ENCODE measurements at places on chromosomes 2 and 18.

- no peak for DNase-seq
Observed at GRCh38 chr2:23745068-23745725, 181.7 kb downstream of the ATAD2B start.

GRCh38 chr18:79687806-79688205 lies 8.2 kb downstream of the CTDP1 start:
- peak; percentile 68 for DNase-seq

DNA sequence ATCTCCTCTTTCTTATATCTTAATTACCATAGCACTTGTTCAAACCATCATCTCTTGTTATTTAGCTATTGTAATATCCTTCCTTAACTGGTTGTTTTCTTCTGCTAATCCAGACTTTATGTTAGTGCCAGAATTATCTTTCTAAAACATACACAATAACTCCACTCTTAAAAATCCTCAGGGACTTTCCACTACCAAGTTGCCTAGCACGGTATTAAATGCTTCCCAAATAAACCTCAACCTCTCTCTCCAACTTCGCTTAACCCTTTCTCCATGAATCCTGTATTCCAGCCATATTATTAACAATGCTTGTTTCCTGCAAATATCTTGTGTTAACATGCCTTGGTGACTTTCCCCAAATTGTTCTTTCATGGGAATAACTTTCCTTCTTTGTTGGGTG lies 84.5 kb downstream of the FAM228A start:
- DNase-seq, result no peak

DNA sequence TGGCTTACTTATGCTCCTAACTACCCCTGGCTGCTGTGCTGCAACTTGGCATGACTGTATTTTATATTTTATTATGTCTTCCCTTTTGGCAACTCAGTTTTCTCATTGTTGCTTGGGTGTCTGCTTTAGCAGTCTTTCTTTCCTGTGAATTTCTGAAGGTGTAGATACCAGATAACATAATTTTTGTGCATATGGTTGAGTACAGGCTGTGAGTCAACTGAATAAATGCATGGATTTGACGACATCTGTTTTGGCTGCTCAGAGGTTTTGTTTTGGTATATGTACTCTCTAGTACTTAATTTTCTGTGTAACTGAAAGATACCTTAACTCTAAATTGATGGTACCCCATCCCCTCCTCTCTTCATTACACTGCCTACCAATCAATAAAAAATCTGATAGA lies 303.1 kb downstream of the PTPRM start:
- no peak for DNase-seq

GRCh38 chr18:48878471-48878870 lies 72.3 kb downstream of the SMAD7 start:
- DNase-seq, result no peak

GRCh38 chr2:88198308-88198707 lies 28.2 kb downstream of the THNSL2 start:
- no peak for DNase-seq

DNA sequence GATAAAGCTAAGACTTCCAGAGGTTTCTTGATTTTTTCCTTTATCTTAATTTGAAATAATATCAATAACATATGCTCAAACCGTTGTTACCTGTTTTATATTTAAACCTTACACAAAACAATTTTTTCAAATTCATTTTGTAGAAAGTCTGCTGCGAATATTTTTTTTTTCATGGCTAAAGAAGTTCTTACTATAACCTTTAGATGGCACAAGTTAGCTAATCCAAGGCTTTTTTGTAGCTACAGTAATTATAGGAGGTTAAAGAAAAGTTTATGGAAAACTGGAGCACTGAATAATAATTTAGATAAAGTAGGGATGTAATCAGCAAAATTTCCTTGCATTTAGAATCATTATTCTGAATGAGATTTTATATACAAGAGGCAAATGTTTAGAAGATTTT lies 78.0 kb upstream of the PNPT1 start:
- peak; percentile 35 for DNase-seq

DNA sequence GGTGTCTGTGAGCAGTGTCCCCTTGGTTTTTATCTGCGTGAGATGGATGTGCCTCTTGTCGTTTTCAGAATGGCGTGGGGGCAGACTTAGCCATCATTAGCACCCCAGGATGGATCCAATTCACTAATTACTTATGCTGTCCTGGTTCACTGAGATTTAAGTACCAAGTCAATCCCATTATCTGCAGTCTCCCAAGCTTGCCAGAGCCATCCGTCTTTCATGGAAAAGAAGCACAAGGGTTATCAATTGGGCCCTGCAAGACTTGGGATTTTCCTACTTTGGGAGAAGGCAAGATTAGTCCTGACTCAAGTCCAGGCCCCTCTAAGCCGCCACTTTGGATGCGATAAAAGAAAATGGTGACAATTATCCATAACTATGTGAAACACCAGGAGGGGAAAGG lies 404.0 kb downstream of the TMEM182 start:
- no peak for DNase-seq

DNA sequence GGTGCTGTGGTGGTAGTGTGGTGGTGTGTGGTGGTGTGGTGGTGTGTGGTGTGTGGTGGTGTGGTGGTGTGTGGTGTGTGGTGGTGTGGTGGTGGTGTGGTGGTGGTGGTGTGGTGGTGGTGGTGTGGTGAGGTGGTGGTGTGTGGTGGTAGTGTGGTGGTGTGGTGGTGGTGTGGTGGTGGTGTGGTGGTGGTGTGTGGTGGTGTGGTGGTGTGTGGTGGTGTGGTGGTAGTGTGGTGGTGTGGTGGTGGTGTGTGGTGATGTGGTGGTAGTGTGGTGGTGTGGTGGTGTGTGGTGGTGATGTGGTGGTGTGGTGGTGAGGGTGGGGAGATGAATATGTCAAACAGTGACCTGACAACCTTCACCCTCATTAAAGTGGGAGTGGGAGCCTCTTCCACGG lies 55.6 kb upstream of the DLGAP1 start:
- no peak for DNase-seq

DNA sequence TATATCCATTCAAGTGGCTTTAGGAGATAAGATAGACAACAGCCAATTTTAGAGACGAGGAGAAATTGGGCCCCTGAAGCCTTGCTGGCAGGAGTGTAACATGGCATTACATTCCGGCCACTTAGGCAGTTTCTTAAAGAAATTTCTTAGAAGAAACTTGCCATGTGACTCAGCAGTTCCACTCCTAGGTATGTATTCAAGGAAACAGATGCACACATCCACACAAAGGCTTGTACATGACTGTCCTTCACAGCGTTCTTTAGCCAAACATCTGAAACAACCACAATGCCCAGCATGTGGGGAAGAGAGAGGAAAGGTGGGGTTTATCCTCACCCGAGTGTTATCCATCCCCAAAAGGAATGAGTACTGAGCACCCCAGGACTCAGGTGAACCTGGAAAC lies 107.1 kb downstream of the NFATC1 start:
- no peak for DNase-seq

DNA sequence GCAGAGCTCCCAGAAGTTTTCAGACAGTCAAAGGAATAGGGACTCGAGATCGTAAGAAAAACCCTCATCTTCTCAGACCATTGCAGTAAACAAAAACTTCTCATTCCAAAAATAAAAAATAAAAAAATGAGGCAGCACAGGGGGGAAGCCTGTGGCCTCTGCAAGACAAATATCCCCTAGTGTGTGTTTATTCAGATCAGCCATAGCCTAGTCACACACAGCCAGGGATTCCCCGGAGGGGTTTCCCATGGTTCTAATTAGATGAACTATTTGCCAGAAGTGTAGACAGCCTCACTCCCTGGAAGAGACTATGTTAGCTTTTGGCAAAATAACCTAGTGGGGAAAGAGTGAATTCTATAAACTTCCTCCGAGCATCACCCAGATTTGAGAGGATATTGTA lies 122.9 kb upstream of the KLF7 start:
- no peak for DNase-seq

- no peak for DNase-seq
Observed at GRCh38 chr2:109591206-109591605, 22.6 kb downstream of the SEPTIN10 start.

DNA sequence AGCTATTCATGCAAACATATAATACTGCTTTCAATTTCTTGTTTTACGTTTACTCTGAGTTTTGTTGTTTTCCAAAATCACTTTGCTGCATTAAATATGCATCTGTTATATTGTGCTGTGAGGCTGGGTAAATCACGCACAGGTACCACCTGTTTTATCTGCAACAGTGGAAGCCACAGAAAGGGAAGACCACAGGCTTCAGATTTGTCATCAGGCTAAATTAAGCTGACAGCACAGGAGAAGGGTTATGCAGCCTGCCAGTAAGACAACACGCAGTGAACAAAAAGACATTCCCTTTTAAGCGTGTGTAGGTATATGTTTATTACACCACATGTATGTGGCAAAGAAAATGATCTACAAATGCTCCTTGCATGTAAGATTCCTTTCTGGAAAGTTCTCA lies 38.2 kb downstream of the ZNF516 start:
- no peak for DNase-seq

DNA sequence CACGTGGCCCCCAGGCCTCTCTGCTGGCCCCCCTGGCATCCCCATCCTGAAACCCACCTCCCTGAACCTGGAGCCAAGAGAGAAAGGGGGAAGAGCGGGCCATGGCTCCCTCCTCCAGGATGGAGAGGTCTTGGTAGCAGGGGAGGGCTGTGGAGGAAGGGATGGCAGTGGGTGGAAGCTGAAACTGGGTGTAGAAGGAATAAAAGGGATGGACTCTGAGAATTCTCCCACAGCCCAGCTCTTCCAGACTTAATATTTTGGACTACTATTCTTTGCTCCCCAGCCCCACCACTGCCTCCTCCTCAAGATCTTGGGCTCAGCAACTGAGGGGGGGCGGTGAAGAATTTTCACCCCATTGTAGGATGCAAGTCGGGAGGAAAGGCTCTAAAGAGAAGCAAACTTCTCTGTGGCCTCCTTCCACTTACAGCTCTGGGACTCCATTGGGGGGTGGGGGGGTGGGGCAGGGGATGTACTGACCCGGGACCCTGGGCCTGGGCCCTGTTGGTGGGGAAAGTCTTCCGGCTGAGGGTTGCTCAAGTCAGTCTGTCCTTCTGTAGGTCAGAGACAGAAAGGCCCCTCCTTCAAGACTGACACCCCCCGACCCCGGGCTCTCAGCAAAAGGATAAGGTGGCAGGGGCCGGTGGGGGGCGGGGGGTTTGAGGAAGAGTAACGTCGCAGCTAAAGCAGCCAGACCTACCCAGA lies 501 bp downstream of the TNS1 start:
- DNase-seq, result no peak

GRCh38 chr18:51138936-51139335 lies 58.5 kb downstream of the MEX3C start:
- DNase-seq, result no peak

GRCh38 chr18:46034230-46034629 lies 37.8 kb downstream of the PSTPIP2 start:
- DNase-seq, result peak; percentile 22

- DNase-seq, result no peak
Observed at GRCh38 chr2:65386989-65387388, 45.4 kb downstream of the SPRED2 start.

GRCh38 chr2:236865052-236865451 lies 220.6 kb upstream of the COPS8 start:
- no peak for DNase-seq

DNA sequence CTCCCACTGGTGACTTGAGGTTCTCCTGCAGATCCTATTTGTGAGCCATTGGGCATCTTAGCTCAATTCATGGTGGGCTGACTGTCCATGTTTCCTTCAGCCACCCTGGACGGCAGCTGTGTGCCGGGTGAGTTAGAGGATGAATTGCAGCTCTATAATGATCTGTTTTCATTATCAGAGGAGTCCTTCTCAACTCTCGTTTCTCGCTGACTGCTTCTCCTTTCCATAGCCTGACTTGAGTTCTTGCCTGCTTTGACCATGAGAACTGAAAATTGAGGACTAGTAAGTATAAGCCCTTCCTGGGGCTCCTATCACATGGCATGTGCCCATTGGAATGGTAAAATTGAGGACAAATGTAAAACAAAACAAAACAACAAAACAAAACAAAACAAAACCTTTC lies 121.8 kb downstream of the CDC42EP3 start:
- no peak for DNase-seq

- DNase-seq, result no peak
Observed at GRCh38 chr18:65468881-65469280, 281.9 kb upstream of the CDH7 start.

DNA sequence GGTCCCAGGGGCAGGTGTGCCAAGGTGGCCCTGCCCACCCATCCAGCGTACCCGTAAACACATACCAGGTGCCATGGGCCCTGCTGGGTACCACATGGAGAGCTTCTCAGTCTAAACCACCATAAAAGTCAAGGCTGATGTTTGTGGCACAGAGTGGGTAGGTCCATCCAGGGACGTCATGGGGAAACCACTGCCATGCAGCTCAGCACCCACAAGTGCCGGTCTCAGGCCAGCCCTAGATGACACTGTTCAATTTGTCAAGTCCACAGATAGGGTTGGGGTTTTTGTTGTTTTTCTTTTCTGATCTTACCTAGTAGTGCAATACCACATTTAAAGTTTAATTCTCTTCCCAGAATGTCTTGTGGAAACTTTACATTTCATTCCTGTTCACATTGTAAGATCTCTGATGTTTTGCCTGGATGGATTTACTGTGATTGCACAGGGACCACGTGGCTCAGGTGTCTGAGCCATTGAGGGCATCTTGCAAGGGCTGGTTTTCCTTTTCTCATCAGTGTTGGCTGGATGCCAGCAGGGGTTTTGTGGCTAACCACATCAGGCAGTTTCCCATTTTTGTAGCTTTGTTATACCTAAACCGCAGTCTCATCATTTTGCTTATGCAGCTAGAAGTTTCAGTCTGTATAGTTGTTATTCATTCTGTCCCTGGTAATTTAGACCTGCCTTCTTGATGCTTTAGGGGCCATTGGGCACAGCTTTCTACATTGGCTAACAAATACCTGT lies 64.7 kb downstream of the STK25 start:
- DNase-seq, result peak; percentile 90

- DNase-seq, result no peak
Observed at GRCh38 chr2:235937087-235937486, 231.1 kb downstream of the GBX2 start.

GRCh38 chr2:26442707-26443106 lies 35.2 kb downstream of the OTOF start:
- no peak for DNase-seq

- peak; percentile 67 for DNase-seq
Observed at GRCh38 chr18:31555971-31556747, 35.5 kb upstream of the TTR start.

- no peak for DNase-seq
Observed at GRCh38 chr2:124039032-124039431, 13.9 kb downstream of the CNTNAP5 start.

DNA sequence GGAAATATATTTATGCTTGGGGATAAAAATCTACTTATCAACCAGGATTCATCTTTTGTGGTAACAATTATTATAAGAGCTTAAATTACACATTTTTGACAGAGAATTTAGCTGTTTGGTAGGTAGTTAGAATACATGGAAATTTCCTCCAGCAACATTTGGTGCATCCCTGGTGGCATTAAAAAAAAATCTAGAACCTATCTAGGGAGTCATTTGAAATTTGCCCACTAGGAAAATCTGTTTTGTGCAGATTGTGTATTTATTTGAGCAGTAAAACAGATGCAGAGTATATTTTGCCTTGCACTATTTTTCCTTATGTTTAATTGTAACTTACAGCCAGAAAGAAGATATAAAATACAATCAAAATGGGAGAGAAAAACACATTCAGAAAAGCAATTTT lies 208.4 kb upstream of the LRP1B start:
- no peak for DNase-seq

GRCh38 chr2:84858123-84858522 lies 22.8 kb downstream of the TRABD2A start:
- no peak for DNase-seq
